Epithelial cell of proximal tubule (primary cell): ENCODE measurements at places on chromosomes 11 and 22.

GRCh38 chr11:40647295-40647694 lies 812.2 kb downstream of the LRRC4C start:
- no peak for DNase-seq

GRCh38 chr22:17381192-17381913 lies 12.1 kb downstream of the CECR2 start:
- no peak for DNase-seq

GRCh38 chr11:6633422-6634408 lies 14.5 kb upstream of the TPP1 start:
- no peak for DNase-seq

- no peak for DNase-seq
Observed at GRCh38 chr11:70841264-70841663, 411.1 kb downstream of the SHANK2 start.

DNA sequence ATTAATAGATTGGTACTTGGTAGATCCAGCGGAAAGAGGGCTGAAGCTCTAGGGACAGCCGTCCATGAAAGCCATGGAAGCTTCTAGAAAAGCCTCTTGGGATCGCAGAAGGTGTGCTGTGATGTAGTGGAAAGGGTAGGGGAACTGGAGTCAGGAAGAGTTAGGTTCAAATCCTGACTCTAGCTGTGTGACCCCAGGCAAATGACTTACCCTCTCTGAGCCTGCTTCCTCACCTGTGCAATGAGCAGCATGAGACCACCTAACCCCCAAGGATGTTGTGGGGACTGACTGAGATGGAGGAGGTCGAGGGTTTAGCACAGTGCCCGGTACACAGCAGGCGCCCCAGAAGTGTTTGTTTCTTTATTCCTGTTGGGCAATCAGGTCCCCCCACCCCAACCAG lies 2.2 kb downstream of the EML3 start:
- DNase-seq, result no peak

DNA sequence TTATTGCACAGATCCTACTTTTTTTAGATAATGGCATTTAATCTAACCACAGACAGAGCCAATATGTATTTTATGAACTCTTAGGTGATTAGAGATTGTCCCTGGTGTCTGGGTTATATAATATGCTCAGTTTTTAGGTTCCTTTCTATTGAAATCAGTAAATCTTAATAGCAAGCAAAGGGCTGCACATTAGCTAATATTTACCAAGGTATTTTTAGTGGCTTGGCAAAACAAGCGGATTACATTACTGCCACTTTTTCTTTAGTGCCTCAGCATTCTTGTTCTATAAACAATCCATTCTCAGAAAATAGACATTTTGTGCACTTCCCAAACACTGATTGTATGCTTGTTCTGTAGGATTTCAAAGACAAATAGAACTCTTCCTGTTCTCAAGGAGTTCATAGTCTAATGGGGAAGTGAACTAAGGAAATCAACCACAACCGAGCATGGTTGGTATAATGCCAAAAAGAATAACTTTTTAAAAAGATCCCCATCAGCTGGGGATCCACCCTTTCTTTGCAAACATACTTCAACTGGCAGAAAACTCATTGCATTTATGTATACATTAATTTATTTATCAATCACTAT lies 23.8 kb downstream of the KCNJ1 start:
- DNase-seq, result no peak

GRCh38 chr11:61380884-61381283 lies 11.5 kb upstream of the TMEM216 start:
- DNase-seq, result no peak

GRCh38 chr11:46898396-46899095 lies 19.8 kb downstream of the LRP4 start:
- no peak for DNase-seq

GRCh38 chr11:117814766-117815261 lies 9.7 kb downstream of the FXYD2 start:
- peak; percentile 96 for DNase-seq

- DNase-seq, result no peak
Observed at GRCh38 chr22:25566898-25567235, 2.4 kb downstream of the GRK3 start.
